PC-3 (cell line): ENCODE measurements at places on chromosomes 7 and 10.

GRCh38 chr10:123854498-123854897 lies 37.1 kb downstream of the CPXM2 start:
- H3K27ac ChIP-seq = no peak overlapping the region
- peaks cover 65% of the 10 kb centered on the region for H3K27me3 ChIP-seq
- H3K4me3 ChIP-seq = no peak overlapping the region
- DNase-seq = no peak

- no peaks in the 10 kb centered on the region for H3K36me3 ChIP-seq
- H3K27me3 ChIP-seq = no peaks in the 10 kb centered on the region
- H3K4me3 ChIP-seq = no peak overlapping the region
Observed at GRCh38 chr7:130803127-130803526, 69.1 kb upstream of the KLF14 start.

DNA sequence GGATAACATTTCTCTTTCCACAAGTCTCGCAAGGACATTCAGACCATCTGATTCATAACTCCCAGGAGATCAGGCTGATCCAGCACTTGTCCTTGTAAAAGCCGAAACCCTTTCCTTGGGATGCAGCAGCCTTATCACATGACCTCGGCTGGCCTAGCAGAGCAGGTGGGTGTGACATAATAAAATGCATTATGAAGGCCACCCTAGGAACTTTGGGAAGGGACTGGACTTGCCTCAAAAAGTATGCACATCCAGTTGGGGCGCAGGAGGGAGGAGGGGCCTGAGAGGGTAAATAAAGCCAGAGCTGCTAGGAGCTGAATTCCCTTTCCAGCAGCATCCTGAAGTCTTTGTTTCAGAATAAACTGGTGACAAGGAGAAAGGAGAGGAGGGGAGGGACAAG lies 260.8 kb downstream of the SNX13 start:
- H3K4me1 ChIP-seq = peaks cover 54% of the 10 kb centered on the region
- no peaks in the 10 kb centered on the region for H3K27me3 ChIP-seq
- H3K27ac ChIP-seq = peak overlapping the region; percentile 72
- H3K4me3 ChIP-seq = no peak overlapping the region
- H3K36me3 ChIP-seq = no peaks in the 10 kb centered on the region

DNA sequence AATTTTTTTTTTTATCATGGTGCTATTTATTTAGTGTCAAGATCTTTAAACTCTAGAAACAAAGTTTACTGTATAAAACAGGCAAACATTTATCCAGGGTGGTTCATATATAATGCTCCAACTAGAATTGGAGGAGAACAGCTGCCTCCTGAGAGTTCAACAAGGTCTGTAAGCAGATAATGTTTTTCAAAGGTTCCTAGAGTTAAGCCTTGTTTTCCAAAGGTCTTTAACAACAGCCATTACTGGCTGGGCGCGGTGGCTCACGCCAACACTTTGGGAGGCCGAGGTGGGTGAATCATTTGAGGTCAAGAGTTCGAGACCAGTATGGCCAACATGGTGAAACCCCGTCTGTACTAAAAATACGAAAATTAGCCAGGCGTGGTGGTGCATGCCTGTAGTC lies 316.7 kb downstream of the CCDC3 start:
- no peaks in the 10 kb centered on the region for H3K36me3 ChIP-seq
- no peaks in the 10 kb centered on the region for H3K4me1 ChIP-seq
- no peak for DNase-seq
- no peak overlapping the region for H3K4me3 ChIP-seq
- H3K27ac ChIP-seq = no peak overlapping the region

DNA sequence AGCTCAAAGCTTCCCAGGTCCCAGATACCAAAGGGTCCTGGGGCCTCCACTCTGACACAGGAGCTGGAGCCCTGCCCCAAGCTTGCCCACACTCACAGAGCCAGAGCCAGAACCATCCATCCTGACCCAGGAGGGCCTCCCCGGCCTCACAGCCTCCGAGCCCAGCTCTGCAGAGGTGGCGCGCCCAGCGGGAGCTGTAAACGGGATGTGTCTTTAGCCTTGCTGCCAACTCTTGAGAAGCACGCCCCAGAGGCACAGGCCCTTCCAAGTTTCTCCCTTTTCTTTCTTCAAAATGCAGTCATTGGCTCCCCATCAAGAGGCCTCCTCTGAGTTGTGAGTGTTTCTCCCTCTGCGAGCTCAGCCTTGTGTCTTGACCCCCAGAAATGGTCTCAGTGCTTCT lies 75.0 kb downstream of the PDGFA start:
- H3K36me3 ChIP-seq = no peaks in the 10 kb centered on the region
- no peaks in the 10 kb centered on the region for H3K27me3 ChIP-seq
- no peak overlapping the region for H3K4me3 ChIP-seq
- DNase-seq = no peak
- no peaks in the 10 kb centered on the region for H3K4me1 ChIP-seq
